ENCODE measurements at places on chromosomes 12 and 14.

GRCh38 chr12:68290126-68290525 is 36.7 kb upstream of the IL22 start:
- H3K4me3 ChIP-seq: no peak overlapping the region
- no peaks in the 10 kb centered on the region for H3K27me3 ChIP-seq
- peaks cover 5% of the 10 kb centered on the region for H3K36me3 ChIP-seq
- DNase-seq: no peak
- no peak overlapping the region for H3K27ac ChIP-seq

- DNase-seq: peak; percentile 85
- peak within 1 kb of the TSS; percentile 83 for H3K4me3 ChIP-seq
- H3K4me1 ChIP-seq: peaks cover 35% of the 10 kb centered on the region
Measured at GRCh38 chr14:22598099-22598895, at the start of gene ABHD4. TSS of gene ABHD4 (plus strand) at chr14:22598300. CDS start at chr14:22598307, 7 bp downstream.

DNA sequence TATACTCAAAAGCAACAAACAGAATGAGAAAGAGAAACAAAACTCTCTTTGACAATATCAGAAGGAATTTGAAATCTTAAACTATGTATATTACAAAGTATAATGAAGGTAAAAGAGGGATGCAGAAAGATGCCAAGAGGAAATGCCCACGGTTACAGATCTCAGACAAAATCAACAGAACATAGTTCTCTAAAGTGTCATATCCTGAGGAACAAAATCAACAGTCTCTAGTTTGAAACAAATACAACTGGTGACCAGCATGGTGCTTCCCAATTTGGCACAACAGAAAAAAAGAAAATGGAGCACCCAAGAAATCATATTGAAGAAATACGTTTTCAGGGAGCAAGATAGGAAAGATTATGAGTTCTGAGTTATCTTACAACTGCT is 116.5 kb downstream of the METTL25 start:
- DNase-seq: no peak
- peaks cover 6% of the 10 kb centered on the region for H3K4me1 ChIP-seq
- no peak overlapping the region for H3K4me3 ChIP-seq
- H3K36me3 ChIP-seq: no peaks in the 10 kb centered on the region
- no peak overlapping the region for H3K27ac ChIP-seq

GRCh38 chr12:19654650-19655376 is 215.5 kb downstream of the AEBP2 start:
- peak; percentile 32 for DNase-seq
- no peaks in the 10 kb centered on the region for H3K36me3 ChIP-seq
- H3K27ac ChIP-seq: no peak overlapping the region
- H3K27me3 ChIP-seq: no peaks in the 10 kb centered on the region

DNA sequence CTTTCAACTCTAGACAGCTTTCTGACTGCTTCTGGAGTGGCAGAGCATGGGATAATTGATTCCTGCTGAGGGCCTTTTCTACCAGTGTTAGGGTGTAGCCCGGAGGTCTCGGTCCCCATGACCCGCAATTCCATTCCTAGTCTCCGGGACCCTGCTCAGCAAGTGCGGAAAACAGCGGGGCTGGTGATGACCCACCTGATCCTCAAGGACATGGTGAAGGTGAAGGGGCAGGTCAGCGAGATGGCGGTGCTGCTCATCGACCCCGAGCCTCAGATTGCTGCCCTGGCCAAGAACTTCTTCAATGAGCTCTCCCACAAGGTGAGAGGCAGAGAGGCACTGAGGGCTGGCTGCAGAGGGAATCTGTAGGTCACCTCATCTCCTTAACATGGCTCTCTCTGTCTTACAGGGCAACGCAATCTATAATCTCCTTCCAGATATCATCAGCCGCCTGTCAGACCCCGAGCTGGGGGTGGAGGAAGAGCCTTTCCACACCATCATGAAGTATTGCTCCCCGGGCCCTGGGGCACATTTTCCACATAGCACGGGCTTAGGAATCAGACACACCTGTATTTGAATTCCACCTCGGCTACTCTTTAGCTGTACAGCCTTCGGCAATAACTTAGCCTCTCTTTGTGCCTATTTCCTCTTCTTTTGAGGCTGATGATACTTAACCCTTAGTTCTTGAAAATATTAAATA is 5.6 kb upstream of the GAPDH start:
- no peak overlapping the region for H3K4me3 ChIP-seq
- H3K36me3 ChIP-seq: peaks cover 45% of the 10 kb centered on the region
- H3K27ac ChIP-seq: no peak overlapping the region
- no peaks in the 10 kb centered on the region for H3K27me3 ChIP-seq

Measured in Karpas-422 (cell line).